ENCODE measurements at places on chromosomes 2 and 18.

DNA sequence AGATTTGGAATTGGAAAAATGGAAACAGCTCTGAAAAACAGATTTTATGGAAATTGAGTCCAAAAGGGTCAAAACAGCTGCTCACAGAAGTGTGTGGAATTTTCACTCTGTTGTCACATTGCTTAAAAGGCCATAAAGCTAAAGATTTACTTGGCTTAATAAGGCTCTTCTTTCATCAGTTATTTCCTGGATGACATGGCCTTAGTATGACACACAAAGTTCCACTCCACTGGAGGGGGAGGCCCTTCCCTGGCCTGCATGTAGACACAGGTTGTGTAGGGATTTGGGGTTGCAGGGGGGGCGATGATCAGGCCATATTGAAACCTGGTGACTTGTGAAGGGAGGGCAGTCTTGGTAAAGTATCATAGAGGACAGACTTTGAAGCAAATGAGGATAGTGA, 34.0 kb downstream of the TMEM185B start:
- DNase-seq = no peak

DNA sequence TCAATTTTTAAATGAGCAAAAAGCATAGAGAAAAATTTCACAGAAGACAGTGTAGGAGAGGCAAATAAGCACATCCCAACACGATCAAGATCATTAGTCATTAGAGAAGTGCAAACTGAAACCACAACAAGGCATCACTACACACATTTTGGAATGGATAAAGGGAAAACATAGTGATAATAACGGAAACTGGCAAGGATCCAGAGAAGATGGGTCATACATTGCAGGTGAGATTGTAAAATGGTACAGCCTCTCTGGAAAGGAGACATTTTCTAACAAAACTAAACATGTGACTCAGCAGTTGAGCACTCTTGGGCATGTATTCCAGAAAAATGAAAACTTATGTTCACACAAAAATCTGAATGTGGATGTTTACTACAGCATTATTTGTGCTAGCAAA, 98.3 kb upstream of the TMEM17 start:
- no peak for DNase-seq

- no peak for DNase-seq
Observed at GRCh38 chr18:56030060-56030459, 442.1 kb upstream of the TCF4 start.

- no peak for DNase-seq
Observed at GRCh38 chr2:56021136-56021474, 97.5 kb upstream of the EFEMP1 start.

DNA sequence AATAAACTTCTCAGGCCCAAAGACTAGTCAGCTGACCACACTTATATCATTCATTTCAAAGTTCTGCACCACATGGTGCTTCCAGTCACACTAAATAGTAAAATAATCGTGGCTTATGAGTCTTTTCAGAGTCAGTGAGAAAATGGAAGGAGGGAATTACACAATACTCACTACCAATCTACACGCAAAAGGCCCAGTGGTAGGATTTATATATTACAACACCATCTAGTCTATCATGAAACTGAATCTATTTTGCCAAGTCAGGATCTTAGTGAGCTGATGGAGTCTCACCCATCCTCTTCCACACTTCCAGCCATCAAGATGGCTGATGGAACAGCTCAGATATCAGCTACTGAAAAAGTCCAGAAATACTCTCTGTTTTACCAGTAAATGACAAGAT, 21.9 kb downstream of the INO80D start:
- DNase-seq = no peak

DNA sequence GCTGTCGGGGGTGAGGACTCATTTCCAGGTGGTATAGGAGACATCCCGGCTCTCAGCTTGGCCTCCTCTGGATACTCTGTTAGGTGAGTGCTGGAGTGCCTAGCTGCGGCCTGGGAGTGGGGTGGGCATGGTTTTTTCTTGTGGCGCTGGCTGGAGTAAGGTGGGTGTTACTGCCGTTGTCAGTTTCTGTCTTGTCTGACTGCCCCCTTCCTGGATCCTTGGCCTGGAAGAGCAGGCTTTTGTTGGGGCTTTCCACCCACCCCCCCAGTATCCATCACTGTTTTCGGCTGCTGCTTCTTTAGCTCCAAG, 69.2 kb downstream of the DGKD start:
- no peak for DNase-seq

DNA sequence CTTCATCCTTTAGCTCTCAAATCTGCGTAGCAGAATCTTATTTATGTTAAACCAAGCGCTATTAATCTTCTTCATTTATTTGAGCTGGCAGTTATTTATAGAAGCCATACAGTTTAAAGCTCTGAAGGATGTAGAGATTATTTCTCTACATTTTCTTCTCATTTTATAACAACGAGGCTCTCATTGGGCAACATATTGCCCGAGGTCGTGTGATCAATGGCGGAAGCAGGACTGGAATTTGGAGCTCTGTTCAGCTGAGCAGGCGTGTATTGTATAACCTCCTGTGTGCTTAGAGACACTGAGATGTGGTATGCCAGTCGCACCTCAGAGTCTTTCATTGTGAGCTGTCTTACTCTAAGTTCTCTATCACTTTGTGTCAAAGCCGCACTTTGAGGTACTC, 17.5 kb upstream of the DRC1 start:
- DNase-seq = no peak

DNA sequence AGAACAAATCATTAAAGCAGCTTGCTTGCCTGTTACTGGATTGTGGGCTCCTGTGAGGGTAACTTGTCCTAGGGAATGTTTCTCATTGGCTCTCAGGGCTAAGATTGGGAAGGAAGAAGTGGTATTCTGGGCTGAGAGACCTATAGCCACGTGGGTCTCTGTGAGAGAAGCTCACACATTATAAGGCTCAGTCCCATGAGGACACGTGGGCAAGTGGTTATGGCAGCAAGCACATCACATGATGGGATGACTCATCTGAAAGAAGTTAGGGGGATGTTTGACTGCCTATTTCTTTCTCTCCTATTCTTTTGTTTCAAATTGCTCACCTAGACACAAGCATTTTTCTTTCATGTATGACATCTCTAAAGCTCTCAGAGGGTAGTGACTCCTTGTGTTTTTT, 418.0 kb upstream of the ST6GAL2 start:
- DNase-seq = no peak

- DNase-seq = no peak
Observed at GRCh38 chr18:13191779-13192178, 26.8 kb upstream of the LDLRAD4 start.

GRCh38 chr2:218047536-218048225, 21.4 kb upstream of the RUFY4 start:
- DNase-seq = no peak

DNA sequence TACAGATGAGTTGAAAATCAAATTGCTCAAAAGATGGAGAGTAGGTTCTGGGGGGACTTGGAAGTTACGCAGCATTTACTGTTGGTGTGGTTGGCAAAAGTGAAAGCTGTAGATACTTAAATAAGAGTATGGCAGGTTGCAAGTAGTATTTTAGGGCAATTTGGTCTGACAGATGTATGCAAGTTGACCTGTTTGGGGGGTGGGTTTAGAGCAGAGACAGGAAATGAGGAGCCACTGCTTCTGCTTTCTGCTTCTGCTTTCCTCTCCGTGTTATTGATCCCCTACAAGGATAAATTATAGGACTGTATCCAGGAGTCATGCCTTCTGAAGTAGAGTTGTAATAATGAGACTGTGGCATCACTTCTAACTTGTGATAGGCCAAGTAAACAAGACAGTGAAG, 71.2 kb downstream of the EPAS1 start:
- no peak for DNase-seq

- DNase-seq = no peak
Observed at GRCh38 chr2:57497489-57498096, 549.0 kb upstream of the VRK2 start.

DNA sequence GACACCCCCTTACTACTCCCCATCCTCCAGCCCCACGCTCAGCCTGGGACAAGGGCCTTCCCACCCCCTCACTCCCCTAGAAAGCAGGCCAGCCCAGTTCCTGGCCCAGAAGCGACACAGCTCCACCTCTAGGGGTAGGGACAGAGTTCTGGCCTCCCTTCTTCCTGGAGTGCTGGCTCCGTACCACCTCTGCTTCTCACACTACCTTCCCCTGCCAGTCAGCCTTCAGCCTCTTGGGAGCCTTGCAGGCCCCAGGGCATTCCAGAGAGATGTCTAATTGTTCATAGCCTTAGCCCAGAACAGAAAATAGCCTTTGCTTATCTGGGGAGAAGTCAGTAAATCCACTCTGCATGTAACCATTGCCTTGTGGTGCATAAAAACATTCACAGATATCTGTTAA, 13.1 kb upstream of the CATIP start:
- DNase-seq = no peak

DNA sequence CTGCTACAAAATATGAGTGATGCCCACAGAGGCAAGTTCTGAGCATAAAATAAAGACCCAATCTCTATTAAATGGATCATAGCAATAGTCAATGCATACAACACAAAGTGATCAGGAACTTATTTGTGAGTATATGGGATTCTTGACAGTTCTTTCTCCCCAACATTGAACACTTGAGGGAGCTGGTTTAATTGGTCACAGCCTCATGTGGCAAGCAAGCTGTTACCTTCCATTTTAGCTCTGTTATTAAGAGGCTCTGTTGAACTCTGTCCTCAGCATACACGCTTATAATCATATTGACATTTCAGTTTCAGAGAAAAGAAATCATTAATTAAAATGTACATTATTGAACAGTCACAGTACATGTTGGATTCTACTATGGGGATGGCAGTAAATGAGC, 37.6 kb upstream of the PAX3 start:
- DNase-seq = no peak

DNA sequence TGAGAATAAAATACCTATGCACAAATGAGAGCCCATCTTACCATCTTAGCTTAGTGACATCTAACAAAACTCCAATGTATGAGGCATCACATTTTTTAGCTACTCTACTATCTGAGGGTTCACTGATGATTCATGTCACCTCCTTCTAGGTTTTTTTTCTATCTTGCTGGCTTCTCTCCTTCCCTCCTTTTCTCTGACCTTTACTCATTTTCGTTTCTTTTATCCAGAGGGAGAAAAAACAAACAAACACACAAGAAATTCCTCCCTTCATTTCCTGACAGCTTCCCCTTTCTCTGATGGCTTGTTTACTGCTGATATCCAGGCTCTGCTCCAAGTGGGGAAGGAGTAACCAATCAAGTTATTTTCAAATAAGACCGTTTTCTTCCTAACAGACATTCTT, 115.1 kb downstream of the UBE2E3 start:
- no peak for DNase-seq

DNA sequence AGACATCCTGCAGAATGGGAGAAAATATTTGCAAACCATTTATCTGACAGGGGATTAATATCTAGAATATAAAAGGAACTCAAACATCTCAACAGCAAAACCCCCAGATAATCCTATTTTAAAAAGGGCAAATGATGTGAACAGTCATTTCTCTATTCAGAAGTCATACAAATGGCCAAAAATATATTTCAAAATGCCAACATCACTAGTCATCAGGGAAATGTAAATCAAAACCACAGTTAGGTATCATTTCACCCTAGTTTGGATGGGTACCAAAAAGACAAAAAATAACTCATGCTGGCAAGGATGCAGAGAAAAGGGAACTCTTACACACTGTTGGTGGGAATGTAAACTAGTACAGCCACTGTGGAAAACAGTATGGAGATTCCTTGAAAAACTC, 70.0 kb downstream of the TBR1 start:
- DNase-seq = no peak

DNA sequence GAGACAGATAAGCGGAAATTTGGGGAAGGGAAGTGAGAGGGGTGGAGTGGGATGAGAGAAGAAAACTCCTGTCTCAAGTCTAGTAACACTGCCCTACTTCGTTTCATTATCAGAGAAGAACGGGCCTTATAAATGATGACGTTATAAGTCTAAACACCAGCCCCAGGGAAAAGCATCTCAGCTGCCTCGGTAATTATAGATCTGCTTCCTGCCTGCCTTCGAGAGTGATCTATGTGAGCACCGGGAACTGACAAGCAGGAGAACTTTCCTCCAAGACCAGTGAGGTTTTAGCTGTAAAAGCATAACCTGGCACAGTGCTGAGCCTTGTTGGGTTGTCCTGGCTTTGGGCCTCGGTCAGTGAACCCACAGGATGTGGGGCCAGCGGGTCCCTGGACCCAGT, 227.9 kb upstream of the SIX2 start:
- DNase-seq = no peak

GRCh38 chr18:58362027-58362575, 266.8 kb downstream of the ALPK2 start:
- DNase-seq = no peak

GRCh38 chr2:64403426-64403825, 50.5 kb upstream of the LGALSL start:
- DNase-seq = no peak

GRCh38 chr2:86566821-86567190, 3.6 kb upstream of the CHMP3 start:
- no peak for DNase-seq

DNA sequence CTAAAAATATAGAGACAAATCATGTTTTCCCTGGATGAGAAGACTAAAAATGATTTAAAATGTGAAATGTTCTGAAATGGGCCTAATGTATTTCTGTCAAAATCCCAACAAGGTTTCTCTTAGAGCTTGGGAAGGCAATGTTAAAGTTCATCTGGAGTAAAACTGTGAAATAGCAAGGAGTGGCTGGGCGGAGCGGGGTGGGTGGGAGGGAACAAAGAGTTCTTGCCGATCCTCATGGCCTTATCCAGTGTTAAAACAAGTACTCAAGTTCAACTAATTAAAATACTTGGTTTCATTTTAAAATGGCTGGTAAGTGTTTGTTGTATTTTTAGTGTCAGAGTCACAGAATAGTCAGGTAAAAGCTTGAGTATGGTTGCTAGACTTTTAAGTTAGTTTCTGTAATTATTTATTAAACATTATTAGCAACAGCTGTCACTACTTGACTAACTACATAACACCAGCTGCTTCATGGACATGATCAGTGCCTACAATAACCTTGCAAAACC, 87.3 kb downstream of the RTN4 start:
- no peak for DNase-seq

GRCh38 chr2:162769066-162769465, 69.5 kb downstream of the KCNH7 start:
- no peak for DNase-seq

GRCh38 chr2:11030909-11031308, 119.2 kb downstream of the KCNF1 start:
- DNase-seq = no peak

DNA sequence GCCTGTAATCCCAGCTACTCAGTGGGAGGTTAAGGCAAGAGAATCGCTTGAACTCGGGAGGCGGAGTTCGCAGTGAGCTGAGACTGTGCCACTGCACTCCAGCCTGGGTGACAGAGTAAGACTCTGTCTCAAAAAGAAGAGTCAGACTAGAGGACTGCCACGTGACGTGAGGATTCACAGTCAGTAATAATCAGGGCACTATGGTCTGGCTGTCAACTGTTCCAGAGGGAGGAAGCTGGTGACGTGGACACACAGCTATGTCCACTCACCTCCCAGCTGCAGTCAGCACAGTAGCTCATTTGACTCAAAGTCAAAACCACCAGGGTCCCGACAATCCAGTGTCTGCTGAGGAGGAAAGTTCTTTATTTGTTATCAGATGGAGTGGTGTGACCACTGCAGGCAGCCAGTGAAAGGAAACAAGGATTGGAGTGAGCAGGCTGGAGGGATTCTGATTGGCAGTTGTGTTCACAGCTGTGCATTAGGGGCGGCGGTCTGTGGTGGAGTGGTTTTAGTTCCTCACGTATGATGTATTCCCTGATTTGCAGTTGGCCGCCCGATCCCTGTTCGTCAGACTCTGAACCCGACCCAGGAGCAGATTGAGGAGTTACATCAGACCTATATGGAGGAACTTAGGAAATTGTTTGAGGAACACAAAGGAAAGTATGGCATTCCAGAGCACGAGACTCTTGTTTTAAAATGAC, 37.9 kb downstream of the MOGAT1 start:
- DNase-seq = no peak
